Activated CD8-positive, alpha-beta T cell treated with anti-CD3 and anti-CD28 coated beads for 36 hours (primary cell): ENCODE measurements at places on chromosomes 13 and 19.

- H3K36me3 ChIP-seq = peaks cover 2% of the 10 kb centered on the region
- H3K27ac ChIP-seq = no peak overlapping the region
- H3K4me1 ChIP-seq = peaks cover 30% of the 10 kb centered on the region
- no peak for DNase-seq
- no peaks in the 10 kb centered on the region for H3K27me3 ChIP-seq
Measured at GRCh38 chr13:113304121-113304520, 7.1 kb downstream of the LAMP1 start.

DNA sequence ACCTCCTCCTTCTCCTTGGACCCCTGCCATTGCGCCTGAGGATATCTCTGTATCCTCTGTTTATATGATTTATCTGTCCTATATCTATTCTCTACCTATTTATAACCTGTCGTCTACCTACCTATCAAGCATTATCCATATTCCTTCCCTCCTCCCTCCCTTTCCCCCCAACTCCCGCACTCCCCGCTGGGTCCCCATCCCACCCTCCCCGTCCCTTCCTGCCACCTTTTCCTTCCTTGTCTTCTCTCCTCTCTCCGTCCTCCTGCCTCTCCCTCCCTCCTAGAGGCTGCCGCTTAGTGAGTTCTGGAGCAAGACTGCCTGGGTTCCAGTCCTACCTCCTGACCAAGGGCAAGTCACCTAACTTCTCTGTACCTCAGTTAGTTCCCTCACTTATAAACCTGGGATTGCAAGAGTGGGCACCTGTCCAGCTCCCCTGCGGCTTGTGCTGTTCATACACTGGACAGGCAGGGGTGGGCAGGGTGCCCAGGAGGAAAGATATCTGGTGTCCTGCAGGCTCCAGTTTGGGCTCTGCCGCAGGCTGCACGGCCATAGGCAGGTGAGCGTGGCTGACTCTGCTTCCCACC is 16.1 kb downstream of the TTYH1 start:
- no peak overlapping the region for H3K4me3 ChIP-seq
- H3K27ac ChIP-seq = no peak overlapping the region
- peaks cover 10% of the 10 kb centered on the region for H3K4me1 ChIP-seq
- H3K36me3 ChIP-seq = no peaks in the 10 kb centered on the region
- peaks cover 12% of the 10 kb centered on the region for H3K27me3 ChIP-seq
- DNase-seq = no peak

- peaks cover 33% of the 10 kb centered on the region for H3K4me1 ChIP-seq
- H3K27me3 ChIP-seq = no peaks in the 10 kb centered on the region
- DNase-seq = no peak
- no peak overlapping the region for H3K27ac ChIP-seq
Measured at GRCh38 chr13:43071824-43072223, 48.4 kb downstream of the DNAJC15 start.

- H3K36me3 ChIP-seq = no peaks in the 10 kb centered on the region
- DNase-seq = no peak
- no peaks in the 10 kb centered on the region for H3K4me1 ChIP-seq
- no peak overlapping the region for H3K4me3 ChIP-seq
- H3K27me3 ChIP-seq = peaks cover 3% of the 10 kb centered on the region
Measured at GRCh38 chr13:79678100-79678499, 197.1 kb downstream of the NDFIP2 start.

- no peaks in the 10 kb centered on the region for H3K27me3 ChIP-seq
- peaks cover 24% of the 10 kb centered on the region for H3K4me1 ChIP-seq
- H3K36me3 ChIP-seq = peaks cover 1% of the 10 kb centered on the region
- no peak overlapping the region for H3K27ac ChIP-seq
Measured at GRCh38 chr13:30341815-30342570, 34.6 kb upstream of the KATNAL1 start.

DNA sequence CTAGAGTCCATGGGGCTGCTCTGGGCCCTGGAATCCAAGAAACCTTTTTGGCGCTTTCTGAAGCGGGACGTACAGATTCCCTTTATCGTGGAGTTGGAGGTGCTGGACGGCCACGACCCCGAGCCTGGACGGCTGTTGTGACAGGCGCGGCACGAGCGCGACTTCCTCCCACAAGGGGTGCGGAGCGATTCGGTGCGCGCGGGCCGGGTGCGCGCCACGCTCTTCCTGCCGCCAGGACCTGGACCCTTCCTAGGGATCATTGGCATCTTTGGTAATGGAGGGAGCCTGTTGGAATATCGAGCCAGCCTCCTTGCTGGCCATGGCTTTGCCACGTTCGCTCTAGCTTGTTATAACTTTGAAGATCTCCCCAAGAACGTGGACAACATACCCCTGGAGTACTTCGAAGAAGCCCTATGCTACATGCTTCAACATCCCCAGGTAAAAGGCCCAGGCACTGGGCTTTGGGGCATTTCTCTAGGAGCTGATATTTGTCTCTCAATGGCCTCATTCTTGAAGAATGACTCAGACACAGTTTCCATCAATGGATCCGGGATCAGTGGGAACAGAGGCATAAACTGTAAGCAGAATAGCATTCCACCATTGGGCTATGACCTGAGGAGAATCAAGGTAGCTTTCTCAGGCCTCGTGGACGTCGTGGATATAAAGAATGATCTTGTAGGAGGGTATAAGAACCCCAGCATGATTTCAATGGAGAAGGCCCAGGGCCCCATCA is 3.5 kb upstream of the ZFP82 start:
- no peak for DNase-seq
- peaks cover 33% of the 10 kb centered on the region for H3K36me3 ChIP-seq
- peaks cover 15% of the 10 kb centered on the region for H3K4me1 ChIP-seq
- H3K27ac ChIP-seq = no peak overlapping the region
- H3K27me3 ChIP-seq = peaks cover 29% of the 10 kb centered on the region

DNA sequence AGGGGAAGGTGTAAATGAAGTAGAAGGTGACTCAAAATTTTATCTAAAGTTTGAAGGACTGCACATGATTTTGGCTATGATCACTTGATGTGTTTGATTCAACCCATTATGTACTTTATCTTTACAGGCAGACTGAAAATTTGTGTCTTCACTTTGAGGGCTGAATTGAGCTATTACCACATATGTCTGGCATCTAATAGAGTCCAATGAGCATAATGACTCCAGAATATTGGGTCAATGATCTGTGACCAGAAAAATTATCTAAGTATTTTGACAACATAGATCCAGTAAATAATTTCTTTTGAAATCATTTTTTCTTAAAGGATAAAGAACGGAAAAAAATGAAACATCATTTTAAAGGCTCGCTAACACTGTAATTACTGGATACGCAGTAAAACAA is 2810.0 kb downstream of the PCDH9 start:
- no peaks in the 10 kb centered on the region for H3K4me1 ChIP-seq
- H3K27me3 ChIP-seq = no peaks in the 10 kb centered on the region
- no peak overlapping the region for H3K27ac ChIP-seq
- no peak overlapping the region for H3K4me3 ChIP-seq

GRCh38 chr13:110575322-110576069 is 14.0 kb upstream of the RAB20 start:
- H3K27me3 ChIP-seq = peaks cover 38% of the 10 kb centered on the region
- H3K36me3 ChIP-seq = no peaks in the 10 kb centered on the region
- no peak overlapping the region for H3K4me3 ChIP-seq
- H3K4me1 ChIP-seq = peaks cover 12% of the 10 kb centered on the region

- no peak overlapping the region for H3K27ac ChIP-seq
- no peak overlapping the region for H3K4me3 ChIP-seq
- H3K4me1 ChIP-seq = no peaks in the 10 kb centered on the region
- peaks cover 3% of the 10 kb centered on the region for H3K27me3 ChIP-seq
- no peaks in the 10 kb centered on the region for H3K36me3 ChIP-seq
- no peak for DNase-seq
Measured at GRCh38 chr19:782878-783668, 14.2 kb upstream of the PTBP1 start.

DNA sequence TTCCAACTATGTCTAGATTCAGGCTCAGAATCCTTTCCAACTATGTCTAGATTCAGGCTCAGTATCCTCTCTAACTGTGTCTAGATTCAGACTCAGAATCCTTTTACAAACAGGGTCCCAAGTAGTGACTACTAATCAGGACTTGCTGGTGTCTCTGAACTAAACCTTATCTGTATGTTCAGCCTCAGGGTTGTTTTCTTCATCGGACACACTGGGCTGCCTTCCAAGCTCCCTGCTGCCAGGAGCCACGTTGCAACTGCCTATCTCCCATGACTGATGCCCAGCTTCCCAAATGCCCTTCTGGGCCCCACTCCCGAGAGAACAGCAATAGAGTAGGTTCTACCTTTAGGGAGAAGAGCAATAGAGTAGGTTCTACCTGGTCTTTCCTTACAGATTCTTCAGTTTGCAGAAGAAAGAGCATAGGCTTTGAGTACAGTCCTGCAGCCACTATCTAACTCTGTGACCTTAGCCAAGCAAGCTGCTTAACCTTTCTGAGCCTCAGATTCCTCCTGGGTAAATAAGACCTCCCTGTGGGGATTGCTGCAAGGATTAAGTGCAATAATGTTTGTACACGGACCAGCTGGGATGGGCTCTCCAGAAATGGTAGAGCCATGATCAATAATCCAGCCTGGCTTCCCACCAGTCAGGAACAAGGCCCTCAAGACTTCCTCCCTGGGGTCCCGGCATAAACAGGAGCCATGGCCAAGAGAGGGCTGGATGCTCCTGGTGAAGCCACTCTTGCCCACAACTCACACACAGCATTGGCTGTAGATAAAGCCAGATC is 61.5 kb downstream of the ZIC5 start:
- no peaks in the 10 kb centered on the region for H3K36me3 ChIP-seq
- no peak overlapping the region for H3K27ac ChIP-seq
- no peak for DNase-seq
- peaks cover 45% of the 10 kb centered on the region for H3K27me3 ChIP-seq
- H3K4me1 ChIP-seq = peaks cover 15% of the 10 kb centered on the region

- no peak overlapping the region for H3K4me3 ChIP-seq
- no peak overlapping the region for H3K27ac ChIP-seq
- no peak for DNase-seq
- no peaks in the 10 kb centered on the region for H3K4me1 ChIP-seq
- no peaks in the 10 kb centered on the region for H3K27me3 ChIP-seq
Measured at GRCh38 chr13:96769874-96770273, 224.4 kb downstream of the OXGR1 start.
